ENCODE measurements at places on chromosomes 6 and 20.

GRCh38 chr6:108966855-108967755 lies 118.9 kb downstream of the ARMC2 start:
- DNase-seq, result no peak

DNA sequence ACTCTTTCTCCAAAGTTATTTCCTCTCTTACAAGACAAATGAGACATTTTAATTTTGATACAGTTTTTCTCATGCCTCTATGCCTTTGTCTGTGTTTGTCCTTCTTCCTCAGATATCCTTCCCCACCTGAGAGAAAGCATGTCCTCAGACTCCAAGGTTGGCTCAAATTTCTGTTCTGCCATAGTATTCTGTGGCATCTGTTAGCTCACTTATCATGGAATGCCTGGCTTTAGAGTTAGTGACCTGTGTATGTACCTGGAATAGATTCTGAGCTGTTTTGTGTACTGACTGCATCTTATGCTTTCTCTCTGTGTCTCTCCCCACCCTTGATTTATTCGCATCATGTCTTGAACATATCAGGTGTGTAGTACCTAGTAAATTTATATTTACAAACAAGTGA lies 90.0 kb downstream of the CENPW start:
- no peak for DNase-seq

DNA sequence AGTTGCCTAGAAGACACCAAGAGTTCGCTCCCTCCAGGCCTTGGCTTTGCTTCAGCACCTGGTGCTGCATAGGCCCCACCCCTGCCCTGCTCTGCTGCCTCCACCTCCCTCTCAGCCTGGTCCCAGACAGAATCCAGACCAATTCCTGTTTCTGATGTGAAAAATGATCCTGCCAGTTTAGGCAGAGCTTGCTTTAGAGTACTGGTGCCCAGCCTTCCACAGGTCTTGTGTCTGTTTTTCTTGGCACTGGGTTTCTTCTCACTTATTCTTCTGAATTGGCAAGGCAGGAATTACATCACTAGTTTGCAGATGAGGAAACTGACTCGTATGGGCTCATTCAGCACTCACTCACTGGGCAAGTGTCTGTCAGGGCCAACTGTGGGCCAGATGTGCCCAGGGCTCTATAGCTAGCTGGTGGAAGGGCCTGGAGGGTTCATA lies 53.0 kb downstream of the HLA-A start:
- no peak for DNase-seq

DNA sequence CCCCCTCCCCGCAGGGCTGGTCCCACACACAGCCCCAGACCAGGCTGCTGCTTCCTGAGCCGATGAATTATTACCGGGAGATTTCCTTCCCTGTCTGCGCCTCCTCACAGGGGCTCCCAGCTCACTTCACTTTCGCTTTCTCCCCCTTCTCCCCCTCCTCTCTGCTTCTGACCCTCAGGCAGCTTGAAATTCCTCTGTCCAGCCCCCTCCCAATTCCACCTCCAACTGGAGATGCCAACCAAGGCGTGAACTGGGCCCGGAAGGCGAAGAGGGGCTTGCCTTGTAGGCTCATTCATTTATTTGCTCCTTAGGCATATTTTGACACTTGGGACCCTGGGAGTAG lies 1.7 kb upstream of the TCF15 start:
- no peak for DNase-seq

DNA sequence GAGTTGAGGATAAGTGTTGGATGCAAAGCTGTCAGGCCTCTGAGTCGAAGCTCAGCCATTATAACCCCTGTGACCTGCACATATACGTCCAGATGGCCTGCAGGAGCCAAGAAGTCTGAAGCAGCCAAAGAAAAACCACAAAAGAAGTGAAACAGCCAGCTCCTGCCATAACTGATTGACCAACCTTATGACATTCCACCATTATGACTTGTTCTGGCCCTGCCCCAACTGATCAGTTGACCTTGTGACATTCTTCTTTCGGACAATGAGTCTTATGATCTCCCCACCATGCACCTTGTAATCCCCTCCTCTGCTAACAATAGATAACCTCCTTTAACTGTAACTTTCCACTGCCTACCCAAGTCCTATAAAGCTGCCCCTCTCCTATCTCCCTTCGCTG lies 133.7 kb upstream of the AGPAT4 start:
- DNase-seq, result no peak

- DNase-seq, result no peak
Measured at GRCh38 chr20:38789503-38790199, 15.8 kb upstream of the PPP1R16B start.

GRCh38 chr6:1383729-1384548 lies 5.4 kb upstream of the FOXF2 start:
- DNase-seq, result no peak

DNA sequence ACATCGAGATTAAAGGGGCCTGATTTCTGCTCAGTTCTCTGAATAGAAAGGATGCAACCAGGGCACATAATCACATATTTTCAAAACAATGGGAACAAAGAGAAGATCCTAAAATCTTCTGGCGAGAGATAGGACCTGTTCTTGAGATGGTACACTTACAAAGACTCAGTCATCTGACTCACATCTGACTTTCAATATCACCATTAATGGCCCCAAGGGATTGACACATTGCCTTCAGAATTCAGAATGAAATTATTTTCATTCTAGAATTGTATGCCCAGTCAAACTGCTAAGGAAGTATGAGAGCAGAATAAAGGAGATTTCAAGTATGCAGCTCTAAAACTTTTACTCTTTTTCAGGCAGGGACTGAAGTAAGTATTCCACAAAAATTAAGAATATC lies 240.7 kb upstream of the POU3F2 start:
- DNase-seq, result no peak

DNA sequence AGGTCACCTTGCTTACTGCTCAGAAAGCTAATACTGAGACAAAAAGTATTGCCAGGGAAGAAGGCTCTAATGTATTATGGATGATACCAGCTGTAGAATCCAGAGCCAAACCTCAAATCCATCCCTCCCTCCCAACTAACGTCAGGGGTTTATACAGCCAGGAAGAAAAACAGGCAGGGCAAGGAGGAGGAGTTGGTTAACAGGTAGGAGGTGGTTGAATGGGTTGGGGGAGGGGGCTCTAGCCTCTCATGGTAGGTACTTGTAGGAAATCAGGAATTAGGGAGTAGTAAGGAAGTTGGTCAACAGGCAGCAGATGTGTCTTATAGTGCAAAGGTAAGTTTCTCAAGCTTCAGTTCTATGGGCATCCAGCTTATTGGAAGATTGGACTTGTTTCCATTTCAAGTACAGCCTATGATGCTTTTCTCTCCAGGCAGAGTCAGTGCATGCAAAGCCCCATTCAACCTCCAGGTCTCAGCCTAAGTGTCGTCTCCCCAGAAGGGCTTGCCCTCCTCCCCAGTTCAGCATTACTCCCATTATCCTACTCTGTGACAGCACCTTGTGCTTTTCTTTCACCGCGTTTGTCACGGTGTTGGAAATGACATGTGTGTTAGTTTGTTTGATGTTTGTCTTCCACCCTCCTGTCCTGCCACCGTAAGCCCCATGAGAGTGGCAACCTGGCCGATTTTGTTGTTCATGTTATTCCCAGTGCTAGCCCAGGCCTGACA lies 38.1 kb downstream of the PNLDC1 start:
- no peak for DNase-seq

- no peak for DNase-seq
Measured at GRCh38 chr20:361561-361960, 14.7 kb downstream of the NRSN2 start.

GRCh38 chr6:80530103-80530502 lies 423.6 kb downstream of the BCKDHB start:
- DNase-seq, result no peak

- DNase-seq, result no peak
Measured at GRCh38 chr20:59696476-59696875, 92.1 kb downstream of the PHACTR3 start.

GRCh38 chr6:129498950-129499842 lies 210.8 kb downstream of the ARHGAP18 start:
- no peak for DNase-seq

DNA sequence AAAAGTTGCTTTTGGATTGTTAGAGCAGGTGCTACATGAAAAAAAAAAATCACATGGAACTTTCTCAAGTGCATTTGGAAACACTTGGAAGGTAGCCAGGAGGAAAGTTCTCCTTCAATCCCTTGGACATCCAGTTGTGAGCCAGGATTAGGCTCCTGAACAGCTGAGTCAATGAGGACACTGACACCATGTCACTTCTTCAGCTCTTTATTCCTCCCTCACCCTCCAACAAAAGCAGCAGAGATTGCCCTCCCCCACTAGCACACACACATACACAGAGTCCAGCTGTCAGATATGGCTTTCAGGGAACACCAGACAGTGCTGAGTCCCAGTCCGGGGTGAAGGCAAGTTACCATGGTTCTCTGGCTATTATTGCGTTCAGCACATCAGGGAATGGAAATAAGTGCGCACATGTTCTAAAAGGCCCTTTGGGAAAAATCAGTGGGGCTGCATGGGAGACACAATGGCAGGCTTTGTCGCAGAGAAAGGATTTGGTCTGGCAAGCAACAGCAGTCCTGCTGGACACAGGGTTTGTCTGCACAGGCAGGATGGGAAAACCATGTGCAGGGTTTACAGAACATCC lies 124.7 kb upstream of the MARCKS start:
- no peak for DNase-seq

GRCh38 chr6:34544776-34545471 lies 11.2 kb downstream of the SPDEF start:
- no peak for DNase-seq

- no peak for DNase-seq
Measured at GRCh38 chr20:38248133-38248532, 12.4 kb downstream of the KIAA1755 start.

- no peak for DNase-seq
Measured at GRCh38 chr6:148573922-148574321, 172.9 kb upstream of the UST start.

DNA sequence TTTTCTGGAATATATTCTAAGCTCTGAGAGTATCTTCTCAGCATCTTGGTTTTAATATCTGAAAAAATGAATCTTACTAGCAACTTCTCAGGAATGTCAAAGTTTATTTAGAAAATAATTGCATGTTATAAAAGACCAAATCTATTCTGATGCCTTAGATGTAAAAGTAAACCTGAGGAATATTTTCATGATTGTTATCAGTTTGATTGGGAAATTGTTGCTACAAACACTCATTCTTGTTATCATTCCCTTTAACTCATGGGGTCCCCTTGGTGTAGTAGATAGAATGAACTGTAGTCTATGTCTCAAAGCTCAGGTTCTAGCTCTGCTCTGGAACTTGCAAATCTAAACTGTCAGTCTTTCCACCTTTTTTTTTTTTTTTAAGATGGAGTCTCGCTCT lies 50.0 kb downstream of the SNRNP48 start:
- DNase-seq, result no peak

GRCh38 chr6:103081876-103082630 lies 1688.5 kb downstream of the GRIK2 start:
- no peak for DNase-seq

DNA sequence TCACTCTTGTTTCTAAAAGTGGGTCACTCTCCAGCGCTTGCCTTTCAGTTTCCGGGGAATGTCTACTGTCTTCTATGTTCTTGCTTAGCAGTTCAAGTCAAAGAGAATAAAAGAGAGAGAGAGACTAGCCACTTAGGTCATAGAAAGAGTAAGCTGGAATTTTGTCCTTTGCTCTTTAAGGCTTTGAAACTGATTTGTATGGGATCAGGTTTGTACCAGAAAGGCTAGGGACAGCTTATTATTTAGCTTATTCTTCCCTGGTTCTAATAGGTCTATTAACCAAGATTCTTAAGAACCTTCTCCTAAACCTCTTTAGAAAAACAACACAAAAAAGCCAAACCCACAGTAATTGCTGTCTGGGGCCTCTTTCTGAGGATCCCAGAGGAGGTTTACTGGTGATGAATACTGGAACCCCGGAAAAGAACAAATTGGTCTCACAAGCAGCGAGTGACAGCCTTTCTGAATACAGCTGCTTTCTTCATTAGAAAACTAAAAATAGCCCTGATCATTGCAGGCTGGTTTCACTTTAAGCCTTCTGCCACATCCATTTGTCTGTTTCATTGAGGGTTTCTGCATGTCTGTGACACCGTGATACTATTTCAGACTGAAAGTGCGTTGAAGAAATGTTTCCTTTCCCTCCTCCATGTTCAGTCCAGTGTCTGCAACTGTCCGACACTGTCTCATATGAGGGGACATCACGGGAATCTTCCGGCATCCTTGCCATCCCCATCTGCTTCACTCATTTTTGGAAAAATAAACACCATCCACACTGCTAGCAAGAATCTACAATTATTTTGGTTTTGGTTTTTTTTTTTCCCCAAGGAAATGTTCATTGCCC lies 75.1 kb upstream of the ATXN1 start:
- DNase-seq, result no peak

- DNase-seq, result peak; percentile 30
Measured at GRCh38 chr20:59184880-59185447, 21.3 kb downstream of the ZNF831 start.

DNA sequence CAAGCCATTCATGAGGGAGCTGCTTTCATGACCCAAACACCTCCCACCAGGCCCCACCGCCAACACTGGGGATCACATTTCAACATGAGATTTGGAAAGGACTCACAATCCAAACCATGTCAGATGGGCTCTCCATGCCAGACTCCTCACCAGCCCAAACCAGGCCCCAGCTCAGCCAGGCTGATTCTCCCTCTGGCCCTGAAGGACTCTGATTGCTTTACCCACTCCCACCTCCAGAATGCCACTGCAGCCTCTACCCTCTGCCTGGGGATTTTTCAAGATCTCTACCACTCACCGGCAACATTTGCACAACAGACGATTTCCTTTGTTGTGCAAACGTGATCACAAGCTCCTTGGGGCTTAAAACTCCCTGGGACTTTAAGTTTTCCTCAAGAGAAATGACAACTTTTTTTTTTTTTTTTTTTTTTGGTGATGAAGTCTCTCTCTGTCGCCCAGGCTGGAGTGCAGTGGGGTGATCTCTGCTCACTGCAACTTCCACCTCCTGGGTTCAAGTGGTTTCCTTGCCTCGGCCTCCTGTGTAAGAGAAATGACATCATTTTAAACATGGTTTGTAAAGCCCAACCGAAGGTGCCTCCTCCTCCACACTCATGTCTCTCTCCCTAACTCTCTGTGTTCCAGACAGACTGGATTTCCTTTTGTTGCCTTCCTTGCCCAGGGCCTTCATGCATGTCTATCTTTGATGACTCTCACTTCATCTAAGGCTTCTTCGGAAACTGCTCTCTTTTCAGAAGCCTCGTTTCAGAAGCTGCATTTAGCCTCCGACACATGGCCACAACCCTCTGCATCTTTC lies 147.0 kb downstream of the CDH26 start:
- DNase-seq, result no peak
